ENCODE measurements at places on chromosomes 5 and 9. TPM values are rescaled to one million over a fixed set of nuclear protein-coding genes. Genes with fewer than 3 reads are reported as not detected.

The KIF4B gene
- total RNA-seq: 0.03 TPM

The TXNDC15 gene
- 67.6 TPM for total RNA-seq

The PLPP7 gene
- total RNA-seq: 8.4 TPM

The CDX1 gene
- total RNA-seq: not detected

The POU5F2 gene
- 0.82 TPM for total RNA-seq

The CCNB1 gene
- 149 TPM for total RNA-seq

The CTNND2 gene
- 0.74 TPM for total RNA-seq

The TEX48 gene
- not detected for total RNA-seq

The PFN3 gene
- not detected for total RNA-seq

The TMEM174 gene
- not detected for total RNA-seq

The FYB1 gene
- 1.0 TPM for total RNA-seq

The TMEM215 gene
- total RNA-seq: not detected

The PCDHA12 gene
- 2.8 TPM for total RNA-seq

The TBC1D9B gene
- 44.9 TPM for total RNA-seq

The HK3 gene
- total RNA-seq: not detected

The PCDHB4 gene
- 1.7 TPM for total RNA-seq

The LMX1B gene
- total RNA-seq: 0.85 TPM

The SV2C gene
- total RNA-seq: not detected

The PCDHB14 gene
- total RNA-seq: 1.8 TPM

The QRFP gene
- not detected for total RNA-seq

The MSX2 gene
- total RNA-seq: 4.3 TPM

The NAIF1 gene
- 15.0 TPM for total RNA-seq

The SPINK1 gene
- not detected for total RNA-seq

The PDZD2 gene
- 5.5 TPM for total RNA-seq

The CDKN2B gene
- total RNA-seq: not detected

The WDR5 gene
- total RNA-seq: 35.4 TPM

Data from A375 (cell line).